ENCODE measurements at places on chromosomes 5 and 9. TPM values are rescaled to one million over a fixed set of nuclear protein-coding genes. Genes with fewer than 3 reads are reported as not detected.

GRCh38 chr5:140391312-140391711 lies 10.3 kb upstream of the ANKHD1 start:
- DNase-seq = no peak

DNA sequence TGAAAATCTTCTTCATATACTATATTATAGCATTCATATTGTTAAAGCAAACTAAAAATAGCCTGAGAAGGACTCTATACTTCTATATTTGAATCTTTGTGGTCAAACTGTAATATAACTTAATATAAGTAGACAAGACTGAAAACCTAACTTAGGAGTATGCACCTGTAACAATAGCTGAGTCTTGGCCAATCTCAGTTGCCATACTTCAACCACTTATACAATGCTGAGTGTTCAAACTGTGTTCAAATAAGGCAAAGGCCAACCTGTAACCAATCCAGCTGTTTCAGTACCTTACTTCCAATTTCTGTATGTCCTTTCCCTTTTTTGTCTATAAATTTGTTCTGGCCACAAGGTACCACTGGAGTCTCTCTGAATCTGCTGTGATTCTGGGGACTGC lies 1360.8 kb upstream of the CDH9 start:
- no peak for DNase-seq

DNA sequence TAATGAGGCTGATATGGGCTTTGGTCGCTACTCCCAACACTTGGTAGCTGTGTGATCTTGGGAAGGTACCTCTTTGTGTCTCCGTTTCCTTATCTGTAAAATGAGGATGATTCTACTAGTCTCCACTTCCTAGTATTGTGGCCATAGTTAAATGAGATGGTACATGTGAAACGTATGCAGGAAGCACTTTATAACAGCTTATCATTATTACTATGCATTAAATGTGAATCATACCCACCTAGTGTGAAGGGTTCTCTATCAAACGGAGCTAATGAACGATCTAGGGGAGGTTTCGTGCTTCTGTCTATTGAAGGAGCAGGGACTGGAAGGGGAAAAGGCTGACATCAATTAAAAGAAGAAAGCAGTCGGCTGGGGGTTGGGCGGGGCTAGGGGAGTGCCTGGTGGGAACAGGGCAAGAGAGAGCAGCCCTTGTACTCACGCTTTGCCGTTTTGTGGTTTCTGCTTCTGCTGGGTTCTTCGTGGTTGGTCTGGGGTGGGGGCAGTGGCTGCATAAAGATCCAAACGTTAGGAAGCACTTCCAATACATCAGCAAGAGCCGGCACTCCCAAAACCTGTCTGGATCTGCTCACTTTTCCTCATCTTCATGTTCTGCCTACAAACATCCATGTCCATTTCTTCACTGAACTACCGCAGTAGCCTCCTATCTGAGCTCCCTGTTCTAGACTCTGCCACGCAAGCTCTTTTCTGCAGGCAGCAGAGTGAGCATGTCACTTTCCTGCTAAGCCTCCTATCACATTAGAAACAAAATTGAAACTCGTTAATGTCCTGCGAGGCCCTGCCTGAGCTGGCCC lies 30.8 kb downstream of the LCP2 start:
- no peak for DNase-seq

DNA sequence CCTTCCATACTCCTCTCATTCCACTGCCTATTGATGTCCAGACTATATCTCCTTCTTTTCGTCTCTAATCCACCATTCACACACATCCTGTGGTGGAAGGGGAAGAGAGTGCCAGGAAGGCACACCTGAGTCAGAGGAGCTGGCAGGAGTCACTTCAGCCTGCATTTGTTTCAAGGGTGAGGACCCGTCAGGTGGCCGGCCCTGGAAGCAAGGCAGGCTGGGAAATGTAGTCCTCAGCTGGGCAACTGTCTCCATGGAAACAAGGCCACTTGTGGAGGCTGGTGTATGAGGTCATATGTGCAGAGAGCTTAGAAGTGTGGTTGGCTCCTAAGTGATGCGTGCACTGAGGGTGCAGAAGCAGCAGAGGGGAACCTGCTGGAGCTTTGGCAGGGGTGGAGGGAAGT lies 278.4 kb downstream of the NSG2 start:
- DNase-seq = peak; percentile 68

GRCh38 chr5:112390327-112390726 lies 28.8 kb downstream of the EPB41L4A start:
- no peak for DNase-seq

DNA sequence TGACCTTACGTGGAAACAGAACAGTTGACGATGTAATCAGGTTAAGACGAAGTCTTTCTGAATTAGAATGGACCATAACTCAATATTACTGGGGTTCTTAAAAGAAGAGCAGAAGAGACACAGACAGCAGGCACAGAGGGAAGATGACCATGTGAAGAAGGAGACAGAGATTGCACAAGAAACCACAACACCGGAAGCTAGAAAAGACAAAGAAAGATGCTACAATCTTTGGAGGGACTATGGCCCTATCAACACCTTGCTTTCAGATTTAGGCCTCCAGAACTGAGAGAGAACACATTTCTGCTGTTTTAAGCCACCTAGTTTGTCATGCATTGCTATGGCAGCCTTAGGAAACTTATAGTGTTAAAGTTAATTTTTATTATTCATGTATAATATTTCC lies 27.1 kb downstream of the CDH9 start:
- no peak for DNase-seq

DNA sequence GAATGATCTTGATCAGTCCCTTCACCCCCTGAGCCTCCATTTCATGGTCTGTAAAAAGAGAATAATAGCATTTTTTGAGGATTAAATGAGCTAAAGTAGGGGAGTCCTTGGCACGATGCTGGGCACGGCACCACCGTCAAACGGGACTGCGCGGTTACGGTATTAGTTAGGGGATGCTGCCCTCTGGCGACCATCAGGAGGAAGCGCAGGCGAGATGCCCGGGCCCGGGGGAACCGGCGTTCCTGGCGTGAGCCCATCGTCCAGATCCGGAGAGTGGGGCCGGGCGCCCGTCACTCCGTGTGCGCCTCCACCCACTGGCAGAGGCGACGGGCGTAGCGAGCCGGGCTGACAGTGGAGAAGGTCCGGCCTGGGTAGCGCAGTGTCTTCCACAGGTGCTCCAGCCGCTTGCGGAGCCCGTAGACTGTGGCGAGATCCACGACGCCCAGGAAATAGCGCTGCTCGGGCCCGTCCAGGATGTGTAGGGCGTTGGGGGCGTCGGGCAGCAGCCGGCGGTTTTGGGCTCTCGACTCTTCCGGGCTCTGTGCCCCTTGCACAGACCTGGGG lies 4.8 kb upstream of the ST6GALNAC4 start:
- peak; percentile 47 for DNase-seq

DNA sequence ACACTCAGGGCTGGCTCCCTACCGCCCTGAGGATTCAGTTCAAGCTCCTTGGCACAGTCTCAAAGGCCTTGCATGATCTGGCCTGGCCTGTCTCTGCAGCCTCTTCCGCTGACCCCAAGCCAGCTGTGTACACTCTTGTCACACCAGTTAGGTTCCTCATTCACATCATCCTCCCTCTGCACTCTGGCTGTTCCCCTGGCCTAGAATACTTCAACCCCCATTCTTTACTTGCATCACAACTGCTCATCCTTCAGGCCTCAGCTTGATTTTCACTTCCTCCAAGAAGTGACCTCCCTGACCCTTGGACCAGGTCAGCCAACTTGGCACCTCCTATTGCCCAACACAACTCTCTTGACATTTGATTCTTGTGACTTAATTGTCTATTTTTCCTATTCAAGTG lies 18.9 kb upstream of the PFDN1 start:
- no peak for DNase-seq

GRCh38 chr5:173925449-173926071 lies 37.4 kb downstream of the CPEB4 start:
- peak; percentile 24 for DNase-seq

- DNase-seq = no peak
These were observed 34.1 kb downstream of the STARD4 start for GRCh38 chr5:111478266-111478665.

DNA sequence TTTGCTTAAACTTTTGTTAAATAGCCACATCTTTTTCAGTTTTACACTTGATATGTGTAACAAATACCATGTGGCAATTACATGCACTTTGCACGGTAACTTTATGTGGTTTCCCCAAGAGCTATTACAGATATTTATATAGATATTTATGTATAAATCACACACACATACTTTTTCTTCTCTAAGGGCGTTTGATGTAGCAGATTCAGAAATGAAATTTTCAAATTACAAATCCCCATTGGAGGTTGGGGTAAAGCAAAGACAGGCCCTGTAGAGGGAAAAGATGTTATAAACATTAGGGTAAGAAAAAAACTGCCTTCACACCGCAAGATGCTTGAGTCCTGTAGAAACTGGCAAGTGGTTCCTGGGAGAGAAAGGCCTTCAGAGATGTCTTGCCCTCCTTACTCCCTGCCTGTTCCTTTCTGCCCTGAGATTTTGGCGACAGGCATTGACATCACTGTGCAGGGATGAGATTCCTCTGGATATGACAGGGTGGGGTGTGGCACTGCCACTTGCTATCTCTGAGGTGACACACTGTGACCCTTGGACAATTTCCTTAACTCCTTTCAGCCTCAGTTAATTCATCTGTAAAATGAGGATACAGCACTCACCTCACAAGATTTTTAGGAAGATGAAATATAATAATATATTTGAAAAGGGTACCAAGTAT lies 177.9 kb upstream of the TUT7 start:
- no peak for DNase-seq

DNA sequence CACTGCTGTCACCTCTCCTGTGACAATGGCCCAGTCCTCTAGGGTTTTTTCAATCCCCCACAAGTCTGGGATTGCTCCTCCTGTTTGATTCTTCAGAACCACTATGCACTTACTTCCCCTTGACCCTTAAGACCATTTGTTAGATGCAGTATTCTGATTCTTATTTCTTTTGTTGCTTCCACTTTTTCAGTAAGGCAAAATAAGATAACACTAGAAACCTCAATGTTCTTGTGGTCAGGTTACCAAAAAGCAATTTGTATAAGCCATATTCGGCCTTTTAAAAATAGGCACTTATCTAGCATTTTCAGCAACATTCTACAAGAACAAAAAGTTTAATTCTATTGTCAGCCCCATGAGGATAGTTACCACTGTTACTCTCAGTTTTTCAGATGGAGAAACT lies 220.0 kb downstream of the KDM4C start:
- DNase-seq = no peak

DNA sequence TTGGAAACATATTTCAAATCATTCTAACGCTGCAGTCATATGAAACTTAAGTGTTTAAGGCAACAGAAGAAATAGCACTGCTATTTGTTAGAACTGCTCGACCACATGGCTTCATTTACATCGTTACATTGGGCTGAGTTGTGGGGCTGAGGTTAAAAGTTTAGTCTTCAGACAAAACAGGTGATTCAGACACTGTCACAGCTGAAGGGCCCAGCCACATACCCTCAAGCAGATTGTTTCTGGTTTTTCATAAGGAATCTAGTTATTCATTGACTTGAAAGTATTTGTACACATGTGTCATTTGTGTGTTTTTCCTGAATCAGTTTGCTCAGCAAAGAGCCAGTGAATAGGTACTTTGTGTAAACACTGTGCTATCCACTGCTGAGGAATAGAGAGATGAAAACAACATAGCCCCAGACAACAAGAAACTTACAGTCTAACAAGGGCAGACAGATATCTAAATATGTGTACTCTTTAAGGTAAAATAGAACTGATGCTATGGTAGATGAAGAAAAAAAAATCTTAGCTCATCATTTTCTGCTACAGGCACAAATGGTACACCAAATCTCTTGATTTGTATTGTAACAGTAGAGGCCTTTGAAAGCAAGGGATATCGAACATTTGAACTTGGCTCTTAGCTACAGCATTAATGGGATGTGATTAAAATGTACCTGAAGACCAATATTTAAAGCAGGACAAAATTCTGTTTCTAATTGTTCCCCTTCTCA lies 357.6 kb upstream of the RPS23 start:
- DNase-seq = peak; percentile 54

DNA sequence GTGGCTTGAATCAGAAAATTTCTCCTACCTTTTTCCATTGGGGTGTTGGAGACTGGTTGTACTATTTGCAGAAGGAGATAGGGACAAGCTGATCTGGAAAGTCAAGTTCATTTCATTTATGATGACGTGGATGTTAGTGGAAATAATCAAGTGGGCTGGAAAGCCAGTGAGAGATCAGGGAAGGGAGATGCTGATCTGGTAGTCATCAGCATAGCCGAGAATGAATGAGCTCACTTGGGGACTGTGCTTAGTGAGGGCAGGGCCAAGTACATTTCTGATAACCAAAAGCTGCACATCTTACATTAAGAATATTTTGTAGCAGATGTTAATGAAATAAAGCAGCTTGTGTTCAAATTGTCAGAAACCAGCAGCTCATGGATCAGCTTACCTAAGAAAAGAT lies 12.1 kb downstream of the MAN2A1 start:
- DNase-seq = no peak

DNA sequence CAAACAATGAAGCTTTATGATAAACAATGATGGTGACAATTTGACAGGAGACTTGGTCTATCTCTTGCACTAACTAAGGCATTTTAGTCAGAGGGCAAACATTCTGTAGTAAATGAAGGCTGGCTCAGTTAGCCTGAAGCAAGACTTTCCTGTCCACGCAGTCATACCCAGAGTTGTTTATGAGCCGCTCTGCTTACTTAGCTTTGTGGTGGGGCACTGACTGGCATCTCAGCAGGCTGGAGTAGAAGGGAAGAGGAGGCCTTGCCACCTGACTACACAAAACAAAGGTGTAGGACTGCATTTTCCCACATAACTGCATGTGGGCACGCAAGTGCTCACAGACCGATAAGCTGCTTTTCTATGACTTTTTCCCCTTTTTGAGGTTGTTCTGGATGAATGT lies 133.7 kb upstream of the EPB41L4A start:
- DNase-seq = no peak

- DNase-seq = peak; percentile 30
These were observed 504.7 kb downstream of the CCDC171 start for GRCh38 chr9:16057541-16057940.

DNA sequence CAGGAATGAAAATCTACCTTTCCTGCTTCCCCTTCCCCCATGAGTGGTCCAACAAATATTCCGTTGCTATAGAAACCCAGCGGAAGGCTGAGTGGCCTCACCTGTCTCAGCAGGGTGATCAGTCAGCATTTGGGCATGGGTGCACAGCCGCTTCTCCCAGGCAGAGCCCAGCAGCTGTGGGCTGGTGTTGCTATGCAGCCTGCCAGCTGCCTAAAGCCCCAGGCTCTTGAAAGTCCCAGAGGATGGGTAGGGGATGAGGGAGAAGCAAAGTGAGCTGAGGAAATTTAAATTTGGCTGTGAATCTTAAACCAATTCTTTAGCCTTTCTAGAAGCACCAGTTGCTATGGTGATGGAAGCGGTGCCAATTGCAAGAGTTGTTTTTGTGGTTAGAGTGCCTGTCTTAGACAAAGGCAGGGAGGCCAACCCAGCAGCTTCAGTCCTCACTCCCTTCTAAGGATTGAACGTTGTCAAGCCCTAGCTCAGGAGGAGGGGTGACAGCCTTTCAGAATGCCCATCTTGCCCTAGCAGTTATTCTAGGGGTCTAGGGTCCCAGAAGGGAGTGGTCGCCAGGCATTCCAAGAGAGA lies 151.5 kb upstream of the PITX1 start:
- peak; percentile 36 for DNase-seq

HAUS6 gene
- total RNA-seq = 33.6 TPM

CFAP157 gene
- not detected for total RNA-seq

SPRY4 gene
- total RNA-seq = 27.9 TPM

PCDHA9 gene
- total RNA-seq = not detected

TLX3 gene
- not detected for total RNA-seq

PDLIM7 gene
- 262 TPM for total RNA-seq

VDAC1 gene
- 405 TPM for total RNA-seq

ECSCR gene
- 67.7 TPM for total RNA-seq

SPINK6 gene
- 1.2 TPM for total RNA-seq

DDX41 gene
- 131 TPM for total RNA-seq

C8G gene
- total RNA-seq = 0.47 TPM

SPATA31A5 gene
- total RNA-seq = not detected

PCDHA1 gene
- 0.03 TPM for total RNA-seq
